ENCODE measurements at places on chromosomes 1 and 21. TPM values are rescaled to one million over a fixed set of nuclear protein-coding genes. Genes with fewer than 3 reads are reported as not detected.

RBM11 gene
- not detected for total RNA-seq

LAMTOR2 gene
- total RNA-seq = 146 TPM

LCE1E gene
- not detected for total RNA-seq

LMX1A gene
- not detected for total RNA-seq

MAN1C1 gene
- 0.77 TPM for total RNA-seq

SPATA45 gene
- not detected for total RNA-seq

CLCNKB gene
- not detected for total RNA-seq

AVPR1B gene
- total RNA-seq = not detected

ITLN2 gene
- total RNA-seq = 0.96 TPM

CHIA gene
- not detected for total RNA-seq

SELP gene
- total RNA-seq = not detected

CYYR1 gene
- total RNA-seq = not detected

LCE6A gene
- not detected for total RNA-seq

KRTAP19-2 gene
- total RNA-seq = not detected

KRTAP7-1 gene
- total RNA-seq = not detected

PPP1R8 gene
- 43.6 TPM for total RNA-seq

WNT9A gene
- 6.9 TPM for total RNA-seq

PTAFR gene
- total RNA-seq = 0.16 TPM

BSND gene
- total RNA-seq = not detected

GREM2 gene
- 0.07 TPM for total RNA-seq

TMPRSS3 gene
- 0.25 TPM for total RNA-seq

EPHA2 gene
- 123 TPM for total RNA-seq

FAM131C gene
- total RNA-seq = 17.8 TPM

ZSCAN20 gene
- 2.5 TPM for total RNA-seq

OR2M3 gene
- not detected for total RNA-seq

XCL1 gene
- total RNA-seq = not detected

DIO1 gene
- total RNA-seq = not detected

NR1I3 gene
- not detected for total RNA-seq

FCER1G gene
- total RNA-seq = 0.28 TPM

CYP4A22 gene
- total RNA-seq = not detected

GPR157 gene
- 7.0 TPM for total RNA-seq

YTHDF2 gene
- 65.4 TPM for total RNA-seq

IGSF5 gene
- total RNA-seq = not detected

RIMKLA gene
- 0.74 TPM for total RNA-seq

ZNF593OS gene
- 0.25 TPM for total RNA-seq

HAO2 gene
- not detected for total RNA-seq

ATP1A4 gene
- total RNA-seq = not detected

AGO4 gene
- 5.7 TPM for total RNA-seq

OR2T35 gene
- not detected for total RNA-seq

KLHDC9 gene
- 1.6 TPM for total RNA-seq

RAP1GAP gene
- 10.7 TPM for total RNA-seq

OR14K1 gene
- total RNA-seq = not detected

MAP3K7CL gene
- 2.0 TPM for total RNA-seq

PPP1R12B gene
- 2.2 TPM for total RNA-seq

AGMAT gene
- 7.3 TPM for total RNA-seq

PSMA5 gene
- 106 TPM for total RNA-seq

NOTCH2 gene
- 36.6 TPM for total RNA-seq

FAM151A gene
- 0.29 TPM for total RNA-seq

FMO3 gene
- total RNA-seq = not detected

OR10J1 gene
- not detected for total RNA-seq

SPRR2G gene
- not detected for total RNA-seq

ABL2 gene
- total RNA-seq = 17.5 TPM
